T-cell (primary cell): ENCODE measurements at places on chromosomes 4 and X.

DNA sequence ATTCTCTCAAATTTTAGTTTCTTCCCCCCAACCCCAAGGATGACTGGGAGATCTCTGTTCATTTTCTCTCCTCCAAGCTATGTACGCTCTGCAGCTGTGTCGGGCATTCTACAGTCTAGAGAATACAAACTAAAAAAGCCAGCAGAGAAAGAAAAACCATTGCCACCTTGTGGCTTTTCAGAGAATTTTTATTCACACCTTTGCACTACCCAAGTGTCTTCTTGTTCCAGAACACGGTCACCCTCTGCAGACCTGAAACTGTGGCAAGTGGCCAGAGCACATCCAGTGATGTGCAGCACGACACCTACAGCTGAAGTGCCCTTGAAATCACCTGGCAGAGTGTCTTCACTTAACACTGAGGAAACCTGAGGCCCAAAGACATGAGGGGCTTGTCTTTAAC lies 68.6 kb downstream of the CHST7 start:
- H3K4me3 ChIP-seq = no peak overlapping the region
- no peak for DNase-seq
- H3K27me3 ChIP-seq = no peaks in the 10 kb centered on the region
- no peaks in the 10 kb centered on the region for H3K4me1 ChIP-seq
- H3K36me3 ChIP-seq = no peaks in the 10 kb centered on the region

- H3K4me3 ChIP-seq = no peak overlapping the region
- no peaks in the 10 kb centered on the region for H3K4me1 ChIP-seq
- DNase-seq = no peak
- no peaks in the 10 kb centered on the region for H3K36me3 ChIP-seq
Measured at GRCh38 chr4:181021213-181021612, 1222.0 kb upstream of the TENM3 start.

DNA sequence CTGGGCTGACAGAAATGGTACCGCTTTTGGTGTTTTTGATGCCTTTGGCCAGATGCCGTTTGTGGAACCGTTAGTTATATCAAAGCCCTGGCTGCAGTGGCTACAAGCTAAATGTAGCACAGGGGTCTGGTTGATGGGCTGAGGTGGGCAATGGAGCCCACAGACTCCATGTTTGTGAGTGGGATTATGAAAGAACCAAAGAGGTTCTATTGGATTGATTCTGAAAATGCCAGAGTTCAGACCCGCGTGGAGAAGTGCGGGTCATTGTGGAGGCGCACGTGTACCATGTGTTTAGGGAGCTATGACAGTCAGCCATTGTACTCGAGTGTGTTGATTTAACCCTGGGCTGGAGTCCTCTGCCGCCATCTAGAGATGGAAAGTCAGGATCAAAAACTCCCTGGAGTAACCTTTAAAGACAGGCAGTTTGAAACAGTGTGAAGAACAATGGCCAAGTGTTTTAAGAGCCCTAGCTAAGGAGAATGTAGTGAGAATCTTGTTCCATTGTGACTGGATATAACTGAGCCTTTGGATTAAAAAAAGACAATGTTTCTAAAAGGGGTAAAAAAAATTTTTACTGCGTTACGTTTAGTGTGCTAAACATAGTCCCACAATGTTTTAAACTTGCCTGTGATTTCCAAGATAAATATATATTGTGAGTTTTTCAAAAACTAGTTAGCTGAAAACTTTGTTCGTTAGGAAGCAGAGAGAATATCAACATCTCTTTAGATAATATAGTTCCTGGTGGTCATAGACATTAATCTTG lies 12.7 kb downstream of the ART3 start:
- no peaks in the 10 kb centered on the region for H3K27me3 ChIP-seq
- no peak overlapping the region for H3K4me3 ChIP-seq
- H3K36me3 ChIP-seq = no peaks in the 10 kb centered on the region
- H3K27ac ChIP-seq = no peak overlapping the region

DNA sequence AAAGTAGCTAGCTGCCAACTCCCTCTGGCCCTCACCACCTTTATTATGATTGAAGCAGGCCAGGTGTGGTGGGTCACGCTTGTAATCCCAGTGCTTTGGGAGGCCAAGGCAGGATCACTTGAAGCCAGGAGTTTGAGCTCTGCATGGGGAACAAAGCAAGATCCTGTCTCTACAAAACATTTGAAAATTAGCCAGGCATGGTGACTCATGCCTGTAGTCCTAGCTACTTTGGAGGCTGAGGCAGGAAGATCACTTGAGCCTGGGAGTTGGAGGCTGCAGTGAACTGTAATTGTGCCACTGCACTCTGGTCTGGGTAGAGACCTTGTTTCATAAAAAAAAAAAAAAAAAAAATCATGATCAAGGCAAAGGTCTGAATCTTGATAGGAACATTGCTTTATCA lies 467.0 kb upstream of the DIPK2B start:
- DNase-seq = no peak
- H3K4me3 ChIP-seq = no peak overlapping the region

- DNase-seq = no peak
- no peaks in the 10 kb centered on the region for H3K36me3 ChIP-seq
- H3K27me3 ChIP-seq = no peaks in the 10 kb centered on the region
- no peak overlapping the region for H3K27ac ChIP-seq
Measured at GRCh38 chr4:138104284-138104680, 137.9 kb downstream of the SLC7A11 start.

- no peaks in the 10 kb centered on the region for H3K27me3 ChIP-seq
- peaks cover 18% of the 10 kb centered on the region for H3K36me3 ChIP-seq
- no peak overlapping the region for H3K27ac ChIP-seq
- no peaks in the 10 kb centered on the region for H3K4me1 ChIP-seq
- H3K4me3 ChIP-seq = no peak overlapping the region
Measured at GRCh38 chrX:2483398-2484060, 17.2 kb downstream of the DHRSX start.

GRCh38 chrX:112678831-112679230 lies 907 bp downstream of the LHFPL1 start:
- H3K36me3 ChIP-seq = no peaks in the 10 kb centered on the region
- no peaks in the 10 kb centered on the region for H3K27me3 ChIP-seq
- H3K27ac ChIP-seq = peak overlapping the region; percentile 82
- peaks cover 15% of the 10 kb centered on the region for H3K4me1 ChIP-seq

GRCh38 chr4:15690020-15690809 lies 8.6 kb downstream of the FAM200B start:
- H3K4me3 ChIP-seq = no peak overlapping the region
- H3K4me1 ChIP-seq = no peaks in the 10 kb centered on the region
- H3K27me3 ChIP-seq = no peaks in the 10 kb centered on the region
- no peak for DNase-seq

DNA sequence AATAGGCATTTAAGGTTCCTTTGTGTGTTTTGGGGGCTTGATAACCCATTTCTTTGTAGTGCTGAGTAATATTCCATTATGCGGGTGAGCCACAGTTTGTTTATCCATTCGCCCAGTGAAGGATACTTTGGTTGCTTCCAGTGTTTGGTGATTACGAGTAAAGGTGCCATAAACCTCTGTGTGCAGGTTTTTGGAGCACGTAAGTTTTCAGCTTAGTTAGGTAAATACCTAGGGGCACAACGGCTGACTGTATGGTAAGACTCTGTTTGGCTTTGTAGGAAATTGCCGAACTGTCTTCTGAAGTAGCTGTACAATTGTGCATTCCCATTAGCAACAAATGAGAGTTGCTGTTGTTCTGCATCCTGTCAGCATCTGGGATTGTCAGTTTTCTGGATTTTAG lies 3.8 kb upstream of the TBL1X start:
- no peaks in the 10 kb centered on the region for H3K27me3 ChIP-seq
- no peak overlapping the region for H3K27ac ChIP-seq
- peaks cover 14% of the 10 kb centered on the region for H3K4me1 ChIP-seq
- H3K36me3 ChIP-seq = no peaks in the 10 kb centered on the region

DNA sequence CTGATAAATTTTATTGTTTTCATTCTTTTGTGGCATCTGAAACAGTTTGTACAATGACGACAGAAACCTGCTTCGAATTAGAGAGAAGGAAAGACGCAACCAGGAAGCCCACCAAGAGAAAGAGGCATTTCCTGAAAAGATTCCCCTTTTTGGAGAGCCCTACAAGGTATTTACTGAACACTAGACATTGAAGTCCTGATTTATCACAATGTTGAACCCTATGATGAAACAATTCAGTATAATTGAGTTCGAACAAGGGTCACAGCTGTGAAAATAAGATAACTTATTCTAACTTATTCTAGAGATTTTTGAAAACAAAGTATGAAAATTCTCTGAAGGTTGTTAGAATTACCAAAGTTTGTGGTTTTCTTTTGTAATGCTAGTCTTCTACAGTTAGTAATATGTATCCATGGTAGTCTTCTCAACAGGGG lies 111.3 kb downstream of the AFF1 start:
- no peak overlapping the region for H3K27ac ChIP-seq
- H3K4me1 ChIP-seq = peaks cover 14% of the 10 kb centered on the region
- peaks cover 3% of the 10 kb centered on the region for H3K36me3 ChIP-seq
- no peak overlapping the region for H3K4me3 ChIP-seq
- DNase-seq = no peak
- H3K27me3 ChIP-seq = no peaks in the 10 kb centered on the region

- DNase-seq = peak; percentile 30
- H3K36me3 ChIP-seq = no peaks in the 10 kb centered on the region
- no peak overlapping the region for H3K4me3 ChIP-seq
- no peak overlapping the region for H3K27ac ChIP-seq
Measured at GRCh38 chr4:140012688-140013486, 141.1 kb downstream of the MAML3 start.

- no peak overlapping the region for H3K27ac ChIP-seq
- DNase-seq = no peak
- H3K27me3 ChIP-seq = no peaks in the 10 kb centered on the region
Measured at GRCh38 chr4:155738548-155738947, 20.3 kb upstream of the GUCY1B1 start.

- H3K27me3 ChIP-seq = no peaks in the 10 kb centered on the region
- H3K27ac ChIP-seq = no peak overlapping the region
- no peaks in the 10 kb centered on the region for H3K4me1 ChIP-seq
- H3K4me3 ChIP-seq = no peak overlapping the region
- no peak for DNase-seq
Measured at GRCh38 chrX:83593634-83594294, 85.7 kb downstream of the POU3F4 start.

GRCh38 chr4:182795446-182796238 lies 121.5 kb downstream of the DCTD start:
- no peak for DNase-seq
- no peaks in the 10 kb centered on the region for H3K36me3 ChIP-seq
- H3K27me3 ChIP-seq = no peaks in the 10 kb centered on the region

DNA sequence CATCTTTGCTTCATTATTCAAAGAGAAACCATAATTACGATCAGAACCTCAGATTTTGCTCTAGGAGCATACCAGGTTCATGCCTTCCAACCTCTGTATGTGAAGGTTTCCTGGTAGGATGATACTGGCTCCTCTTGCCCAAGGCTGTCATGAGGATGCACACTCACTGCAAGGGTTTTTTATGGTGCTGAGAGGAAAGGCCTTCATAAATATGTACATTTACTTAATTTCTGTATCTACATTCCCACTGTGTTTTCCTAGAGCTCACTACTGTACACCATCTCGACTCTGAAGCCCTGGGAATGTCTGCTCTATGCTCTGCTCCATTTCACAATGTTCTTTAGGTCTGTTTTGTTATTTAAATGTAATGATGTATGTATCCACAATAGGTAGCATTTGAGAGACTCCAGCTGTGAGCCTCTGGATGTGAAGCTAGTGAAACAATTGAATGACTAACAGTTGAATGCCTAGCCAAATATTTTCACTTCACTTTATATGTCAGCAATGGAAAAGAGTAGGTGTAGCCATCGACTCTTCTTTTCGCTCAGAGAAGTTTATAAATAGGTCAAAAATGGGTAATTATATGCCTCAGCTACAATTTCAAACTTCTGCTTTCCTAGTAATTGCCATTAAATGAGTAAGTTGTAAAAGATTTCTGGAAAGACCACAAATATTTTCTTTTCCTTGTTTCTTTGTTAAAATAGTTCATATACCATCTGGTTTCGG lies 228.0 kb downstream of the PALLD start:
- no peak overlapping the region for H3K27ac ChIP-seq
- no peak overlapping the region for H3K4me3 ChIP-seq
- no peaks in the 10 kb centered on the region for H3K27me3 ChIP-seq
- H3K36me3 ChIP-seq = no peaks in the 10 kb centered on the region

- no peaks in the 10 kb centered on the region for H3K36me3 ChIP-seq
- peaks cover 57% of the 10 kb centered on the region for H3K27me3 ChIP-seq
- H3K4me3 ChIP-seq = no peak overlapping the region
- no peak for DNase-seq
Measured at GRCh38 chrX:137548261-137548660, 17.7 kb upstream of the ZIC3 start.

DNA sequence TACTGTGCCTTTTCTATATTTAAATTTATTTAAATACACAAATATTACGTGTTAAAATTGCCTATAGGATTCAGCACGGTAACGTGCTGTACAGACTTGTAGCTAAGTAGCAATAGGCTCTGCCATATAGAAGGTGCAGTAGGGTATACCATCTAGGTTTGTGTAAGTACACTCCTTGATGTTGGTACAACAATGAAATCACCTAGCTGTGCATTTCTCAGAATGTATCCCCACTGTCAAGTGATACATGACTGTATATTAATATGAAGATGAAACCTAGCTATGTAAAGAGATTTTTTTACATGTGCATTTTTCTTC lies 431.2 kb downstream of the KCTD8 start:
- H3K4me1 ChIP-seq = no peaks in the 10 kb centered on the region
- H3K4me3 ChIP-seq = no peak overlapping the region
- H3K27me3 ChIP-seq = no peaks in the 10 kb centered on the region
- no peak overlapping the region for H3K27ac ChIP-seq
- no peaks in the 10 kb centered on the region for H3K36me3 ChIP-seq
- no peak for DNase-seq

DNA sequence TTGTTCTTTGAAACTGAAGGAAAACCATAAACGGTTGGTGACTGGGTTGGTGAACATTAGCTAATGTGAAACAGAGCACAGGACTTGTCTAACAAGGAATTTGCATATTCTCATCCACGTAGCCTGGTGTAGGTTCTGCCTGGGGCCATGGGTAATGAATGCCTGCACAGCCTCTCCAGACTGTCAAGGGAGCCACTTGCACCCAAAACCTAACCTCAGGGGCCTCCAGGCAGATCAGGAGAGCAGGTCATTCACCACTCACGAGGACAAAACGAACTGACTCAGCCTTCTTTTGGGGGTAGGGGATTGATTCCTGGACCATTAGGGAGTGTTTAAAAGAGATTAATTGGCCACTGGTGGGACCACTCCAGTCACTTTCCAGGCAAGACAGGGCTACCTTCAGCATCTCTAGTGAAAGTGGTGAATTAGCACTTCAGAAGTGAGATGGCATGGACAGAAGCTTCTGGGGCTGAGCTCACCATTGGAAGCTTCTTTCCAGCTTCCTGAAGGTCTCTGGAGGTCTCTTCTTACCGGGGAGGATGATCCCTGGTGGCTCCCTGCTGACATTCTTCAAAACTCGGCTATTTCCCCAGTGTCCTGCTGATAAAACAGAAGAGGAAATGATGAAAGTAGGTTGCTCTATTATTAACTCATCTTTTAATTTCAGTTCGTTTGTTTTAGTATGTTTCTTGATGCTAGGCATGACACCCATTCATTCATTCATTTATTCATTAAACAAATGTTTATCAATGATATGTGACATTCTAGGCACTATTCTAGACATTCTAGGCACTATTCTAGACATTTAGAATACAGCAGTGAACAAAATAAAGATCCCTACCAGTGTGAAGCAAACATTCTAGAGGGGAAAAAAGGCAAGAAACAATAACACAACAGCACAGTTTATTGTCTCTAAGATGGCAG lies 104.5 kb upstream of the LNX1 start:
- no peaks in the 10 kb centered on the region for H3K36me3 ChIP-seq
- H3K4me3 ChIP-seq = no peak overlapping the region
- peaks cover 2% of the 10 kb centered on the region for H3K27me3 ChIP-seq
- DNase-seq = no peak
